Pancreas (tissue), 10 donors: ENCODE measurements at places on chromosomes 13 and 19. TPM values are rescaled to one million over a fixed set of nuclear protein-coding genes. Genes with fewer than 3 reads are reported as not detected.

Gene CLDN10
- polyA plus RNA-seq = 96.5 TPM

Gene ATP4B
- polyA plus RNA-seq = not detected

Gene IGFL2
- not detected for polyA plus RNA-seq

Gene WDR18
- polyA plus RNA-seq = 84.8 TPM

Gene CYP4F22
- not detected for polyA plus RNA-seq

Gene OR10H2
- polyA plus RNA-seq = not detected

Gene SLC10A2
- not detected for polyA plus RNA-seq

Gene LILRB4
- 1.2 TPM for polyA plus RNA-seq

Gene CNN1
- polyA plus RNA-seq = 11.3 TPM

Gene CTXN1
- 2.3 TPM for polyA plus RNA-seq

Gene TTC9B
- not detected for polyA plus RNA-seq
